ENCODE measurements at places on chromosomes 1 and 21.

DNA sequence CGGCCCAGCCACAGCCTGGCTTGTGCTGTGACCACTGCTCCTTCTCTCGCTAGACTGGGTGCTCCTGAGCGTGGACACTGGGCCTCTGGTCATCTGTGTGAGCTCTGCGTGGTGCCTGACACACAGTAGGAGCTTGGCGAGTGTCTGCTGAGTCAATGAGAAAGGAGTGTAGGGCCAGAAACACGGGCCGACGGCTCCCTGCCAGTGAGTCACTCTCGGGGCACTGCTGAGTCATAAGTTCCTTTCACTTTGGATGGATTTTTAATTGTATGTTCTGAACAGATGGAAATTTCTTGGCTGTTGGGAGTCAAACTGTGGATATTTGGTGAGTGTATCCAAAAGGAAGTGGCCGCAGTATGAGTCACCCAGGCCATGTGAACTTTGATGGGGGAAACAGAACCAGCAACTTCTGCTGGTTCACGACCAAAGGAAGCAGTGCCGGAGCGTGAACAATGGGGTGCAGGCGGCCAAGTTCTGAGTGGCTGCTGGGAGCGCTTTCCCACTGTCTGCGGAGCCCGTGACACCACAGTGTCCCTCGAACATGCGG, 41.0 kb upstream of the COL18A1 start:
- DNase-seq = no peak

DNA sequence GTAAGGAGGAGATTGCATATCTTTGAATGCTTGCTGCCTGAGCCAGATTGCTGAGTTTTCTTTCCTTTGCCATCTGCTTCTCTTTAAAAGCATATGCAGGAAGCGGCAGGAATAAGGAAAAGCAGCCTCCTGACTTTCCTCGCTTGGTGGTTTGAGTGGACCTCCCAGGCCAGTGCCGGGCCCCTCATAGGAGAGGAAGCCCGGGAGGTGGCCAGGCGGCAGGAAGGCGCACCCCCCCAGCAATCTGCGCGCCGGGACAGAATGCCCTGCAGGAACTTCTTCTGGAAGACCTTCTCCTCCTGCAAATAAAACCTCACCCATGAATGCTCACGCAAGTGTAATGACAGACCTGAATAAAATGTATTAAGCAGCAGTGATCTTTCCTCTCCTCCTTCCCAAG, 1.5 kb downstream of the CORT start:
- DNase-seq = no peak

DNA sequence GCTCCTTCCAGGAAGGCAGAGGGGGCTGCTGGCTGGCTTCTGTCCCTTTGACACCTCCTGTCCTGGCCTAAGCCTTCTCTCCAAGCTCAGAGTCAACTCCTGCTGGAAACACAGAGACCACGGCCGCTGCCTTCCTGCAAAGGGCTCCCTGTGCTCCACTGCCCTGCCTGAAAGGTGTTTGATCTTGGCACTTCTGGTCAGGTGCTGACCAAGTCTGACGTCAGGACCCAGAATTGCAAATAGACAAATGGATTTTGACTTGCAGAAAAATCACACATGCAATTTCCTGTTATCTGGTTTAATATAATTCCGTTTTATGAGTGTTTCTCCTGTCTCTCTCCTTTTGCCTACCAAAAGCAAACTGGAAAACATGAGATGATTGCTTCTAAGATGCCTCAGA, 86.5 kb upstream of the HMGB4 start:
- DNase-seq = no peak

DNA sequence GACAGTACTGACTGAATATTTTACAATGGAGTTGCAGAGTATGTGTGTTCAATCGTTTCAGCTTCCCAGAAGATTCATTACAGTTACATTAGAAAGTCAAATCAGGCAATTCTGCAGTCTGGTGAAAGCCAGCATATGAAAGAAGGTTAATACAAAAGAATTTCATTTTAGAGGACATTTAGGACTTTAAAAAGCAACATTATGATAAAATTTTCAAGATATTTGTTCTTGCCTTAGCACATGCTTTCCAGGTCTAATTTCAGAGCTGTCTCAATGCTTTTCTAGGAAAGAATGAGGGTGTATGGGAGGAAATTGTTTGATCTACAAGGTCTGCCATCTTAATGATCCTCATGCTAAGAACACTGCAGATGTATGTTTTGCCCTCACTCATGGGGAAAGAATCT, 63.2 kb downstream of the RERE start:
- no peak for DNase-seq

- no peak for DNase-seq
These were observed 204.7 kb downstream of the MATN1 start for GRCh38 chr1:30518696-30519095.

DNA sequence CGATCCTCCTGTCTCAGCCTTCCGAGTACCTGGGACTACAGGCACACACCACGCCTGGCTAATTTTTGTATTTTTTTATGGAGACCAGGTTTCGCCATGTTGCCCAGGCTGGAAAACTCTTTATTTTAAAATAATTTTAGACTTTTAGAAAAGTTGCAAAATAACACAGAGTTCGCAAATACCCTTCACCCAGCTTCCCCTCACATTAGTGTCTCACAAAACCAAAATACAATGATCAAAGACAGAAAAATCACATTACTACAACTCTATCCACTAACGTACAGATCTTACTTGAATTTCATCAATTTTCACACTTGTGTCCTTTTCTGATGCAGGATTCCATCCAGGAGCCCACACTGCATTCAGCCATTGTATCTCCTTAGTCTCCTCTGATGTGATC, 58.8 kb upstream of the ERRFI1 start:
- no peak for DNase-seq

- no peak for DNase-seq
These were observed 176.8 kb downstream of the ATP6V1G3 start for GRCh38 chr1:198363625-198364151.

- DNase-seq = no peak
These were observed 8.4 kb downstream of the SLC35E2B start for GRCh38 chr1:1684031-1684681.

GRCh38 chr1:217004776-217005436, 281.7 kb upstream of the ESRRG start:
- no peak for DNase-seq

- DNase-seq = no peak
These were observed 25.8 kb downstream of the PTPN14 start for GRCh38 chr1:214525535-214526019.

DNA sequence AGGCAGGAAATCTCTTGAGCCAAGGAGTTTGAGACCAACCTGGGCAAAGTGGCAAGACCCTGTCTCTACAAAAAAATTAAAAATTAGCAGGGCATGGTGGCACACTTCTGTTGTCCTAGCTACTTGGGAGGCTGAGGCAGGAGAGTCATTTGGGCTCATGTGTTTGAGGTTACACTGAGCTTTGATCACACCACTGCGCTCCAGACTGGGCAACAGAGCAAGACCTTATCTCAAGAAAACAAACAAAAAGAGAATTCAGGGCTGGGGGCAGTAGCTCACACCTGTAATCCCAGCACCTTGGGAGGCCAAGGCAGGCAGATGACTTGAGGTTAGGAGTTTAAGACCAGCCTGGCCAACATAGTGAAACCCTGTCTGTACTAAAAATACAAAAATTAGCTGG, 17.8 kb upstream of the SLC16A1 start:
- DNase-seq = no peak

DNA sequence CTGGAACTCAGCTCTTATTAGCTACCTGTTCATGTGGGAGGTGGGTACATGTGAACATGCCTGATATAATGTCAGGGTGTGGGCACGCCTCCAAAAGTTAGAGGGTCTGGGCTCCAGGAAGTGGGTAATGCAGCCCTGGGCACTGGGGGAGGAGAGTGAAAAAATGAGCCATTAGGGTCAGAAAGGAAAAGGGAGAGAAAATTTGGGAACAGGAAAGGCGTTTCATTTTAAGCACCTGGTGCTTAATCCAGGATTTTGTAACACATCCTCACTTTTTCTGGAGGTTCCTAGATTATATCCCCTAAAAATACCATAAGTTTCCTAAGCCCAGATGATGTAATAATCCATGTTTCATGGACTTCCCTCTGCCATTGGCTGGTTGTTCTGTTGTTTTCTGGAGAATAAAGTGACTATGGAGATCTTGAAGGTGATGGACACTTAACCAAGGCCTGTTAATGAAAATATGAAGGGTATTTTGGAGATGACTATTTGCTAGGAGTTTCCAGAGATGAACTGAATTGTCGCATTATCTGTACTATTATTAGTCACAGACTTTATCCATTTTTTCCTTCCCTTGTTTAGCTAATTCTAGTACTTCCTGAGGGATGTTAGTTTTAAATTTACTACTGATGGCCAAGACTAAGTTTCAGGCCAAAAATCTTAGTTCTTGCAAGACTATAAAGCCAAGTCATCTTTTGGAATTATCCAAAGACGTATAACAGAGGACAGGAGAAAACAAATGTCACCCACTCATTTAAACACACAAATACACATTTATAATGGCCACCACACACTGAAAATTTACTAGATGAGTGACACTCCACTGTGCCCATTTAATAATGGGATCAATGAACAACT, 24.4 kb upstream of the TARBP1 start:
- DNase-seq = no peak

DNA sequence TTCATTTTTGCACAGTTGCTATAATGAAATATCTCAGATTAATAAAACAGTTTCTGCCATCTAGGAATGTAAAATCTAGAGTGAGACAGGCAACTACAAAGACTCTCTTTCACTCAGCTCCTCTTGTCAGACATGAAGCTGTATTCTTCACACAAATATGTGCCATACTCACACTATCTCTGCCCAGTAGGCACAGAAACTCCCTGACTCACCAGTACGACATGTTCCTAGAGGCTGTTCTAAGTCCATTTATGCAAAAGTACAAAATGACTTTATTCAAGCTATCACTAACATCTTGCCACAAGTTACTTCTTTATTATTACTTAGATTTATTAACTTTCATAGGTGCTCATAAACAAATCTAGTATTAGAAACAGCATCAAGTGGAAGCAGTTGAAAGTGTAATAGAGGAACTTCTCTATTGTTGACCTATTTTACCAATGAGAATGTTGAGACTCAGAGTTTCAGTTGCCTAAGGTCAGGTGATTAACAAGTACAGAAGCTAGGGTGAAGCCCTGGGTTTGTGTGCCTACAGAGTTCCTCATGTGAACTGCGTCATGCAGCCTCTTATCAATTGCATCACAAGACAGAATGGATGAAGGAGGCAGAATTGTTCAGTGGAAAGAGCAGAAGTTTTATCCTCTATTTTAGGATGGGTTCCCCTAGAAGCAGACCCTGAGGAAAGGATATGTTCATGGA, 98.9 kb downstream of the RGS2 start:
- DNase-seq = no peak

- no peak for DNase-seq
These were observed 22.8 kb downstream of the NEK7 start for GRCh38 chr1:198179556-198179981.

GRCh38 chr1:28592321-28593071, 431 bp downstream of the RAB42 start:
- DNase-seq = no peak

DNA sequence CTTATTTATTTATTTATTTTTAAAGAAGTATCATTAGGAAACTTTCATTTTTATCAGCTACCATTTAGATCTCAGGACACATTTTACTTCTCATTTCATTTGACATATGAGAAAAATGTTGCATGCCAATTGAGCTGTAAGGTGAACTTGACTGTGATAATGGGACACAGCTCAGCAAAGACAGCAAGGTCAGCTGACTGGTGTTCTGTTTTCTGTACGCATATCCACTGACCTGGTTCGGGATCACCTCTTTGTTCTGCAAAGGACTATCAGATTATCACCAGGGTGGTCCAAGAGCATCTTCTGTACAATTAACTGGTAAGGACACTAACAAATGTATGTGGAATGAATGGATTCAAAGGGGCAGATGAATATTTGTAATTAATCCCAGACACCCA, 51.9 kb downstream of the TEX35 start:
- DNase-seq = no peak

DNA sequence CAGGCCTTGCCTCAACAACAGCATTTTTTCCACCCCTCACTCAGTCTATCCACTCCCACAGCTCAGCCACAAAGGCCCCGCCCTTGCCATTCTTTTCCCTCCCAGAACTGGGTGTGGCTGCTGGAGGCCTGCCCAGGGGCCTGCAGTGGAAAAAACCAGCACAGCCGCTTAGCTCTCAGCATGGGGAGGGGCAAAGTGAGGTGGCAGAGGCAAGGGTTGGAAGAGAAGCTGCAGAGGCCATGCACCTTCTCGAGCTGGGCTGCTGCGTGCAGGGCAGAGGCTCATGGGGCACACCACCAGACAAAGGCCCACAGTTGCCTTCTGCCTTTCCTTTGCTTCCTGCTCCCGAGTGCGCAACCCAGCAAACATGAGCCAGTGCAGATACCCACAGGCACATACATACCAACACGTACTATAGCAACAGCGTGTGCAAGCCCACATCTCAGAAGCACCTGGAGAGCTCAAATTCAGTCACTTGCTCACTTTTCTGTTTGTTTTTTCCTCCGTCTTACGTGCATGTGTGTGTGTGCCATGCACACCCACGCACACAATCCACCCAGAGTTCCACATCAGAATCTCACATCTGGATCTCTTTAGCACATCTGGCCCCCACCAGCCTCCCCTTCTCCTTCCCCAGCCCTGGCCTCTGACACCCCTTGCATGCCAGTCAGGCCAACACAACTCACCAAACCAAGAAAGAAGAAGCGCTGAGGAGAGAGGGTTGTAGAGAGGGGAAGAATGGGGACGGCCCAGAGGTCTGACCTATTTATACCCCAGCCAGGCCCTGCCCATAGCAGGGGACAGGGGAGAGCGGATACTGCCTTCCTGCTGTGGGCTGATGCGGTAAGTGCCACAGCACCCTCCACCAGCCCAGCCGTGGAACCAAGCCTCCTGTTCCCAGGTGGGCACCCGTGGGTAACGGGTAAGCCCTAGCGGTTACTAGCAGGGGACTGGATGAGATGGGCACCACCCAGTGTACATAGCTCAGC, at the start of gene S100A4:
Gene S100A4, minus strand, starts transcription at position 740 of the 989 bp plus-strand sequence. CDS start 1,012 bp downstream, outside the sequence.
- peak; percentile 90 for DNase-seq

GRCh38 chr1:41662765-41663437, 178.4 kb upstream of the EDN2 start:
- DNase-seq = no peak

DNA sequence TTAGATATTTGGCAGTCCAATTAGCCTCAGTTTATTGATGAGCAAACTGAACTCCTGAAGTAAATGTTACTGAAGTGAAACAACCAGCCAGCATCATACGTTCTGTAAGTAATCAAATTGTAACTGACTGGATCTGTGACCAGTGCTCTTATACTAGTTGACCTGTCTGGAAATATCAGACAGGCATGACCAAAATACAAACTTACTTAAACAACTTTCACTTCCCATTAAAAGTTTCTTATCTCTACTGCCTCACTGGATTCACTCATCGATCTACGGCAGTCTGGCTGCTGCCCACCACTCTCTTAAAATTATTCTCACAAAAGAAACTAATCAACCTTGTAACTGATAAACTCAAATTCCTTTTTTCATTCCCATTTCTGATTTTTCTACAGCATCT, 56.4 kb downstream of the WDR3 start:
- DNase-seq = no peak

DNA sequence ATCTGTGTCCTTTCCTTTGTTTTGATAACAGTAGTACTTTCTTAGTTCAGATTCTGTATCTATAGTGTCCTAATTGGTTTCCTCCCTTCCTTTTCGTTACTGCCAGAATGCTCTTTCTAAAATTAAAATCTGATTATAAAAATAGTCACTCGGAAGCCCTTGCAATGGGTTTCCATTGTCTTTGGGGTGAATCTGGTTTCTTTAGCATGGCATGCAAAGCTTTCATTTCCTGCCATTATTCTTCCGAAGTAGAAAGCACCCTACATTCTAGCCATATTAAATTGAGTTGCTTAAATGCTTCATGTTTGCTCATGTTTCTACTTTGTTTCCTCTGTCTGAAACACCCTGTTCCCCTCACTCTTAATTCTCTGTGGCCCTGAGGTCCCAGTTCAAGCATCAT, 53.2 kb upstream of the MACF1 start:
- DNase-seq = no peak

- DNase-seq = no peak
These were observed 36.6 kb upstream of the LCE5A start for GRCh38 chr1:152473887-152474537.
